Mesothelial cell of epicardium (in vitro differentiated cells): ENCODE measurements at places on chromosomes 5 and 9.

DNA sequence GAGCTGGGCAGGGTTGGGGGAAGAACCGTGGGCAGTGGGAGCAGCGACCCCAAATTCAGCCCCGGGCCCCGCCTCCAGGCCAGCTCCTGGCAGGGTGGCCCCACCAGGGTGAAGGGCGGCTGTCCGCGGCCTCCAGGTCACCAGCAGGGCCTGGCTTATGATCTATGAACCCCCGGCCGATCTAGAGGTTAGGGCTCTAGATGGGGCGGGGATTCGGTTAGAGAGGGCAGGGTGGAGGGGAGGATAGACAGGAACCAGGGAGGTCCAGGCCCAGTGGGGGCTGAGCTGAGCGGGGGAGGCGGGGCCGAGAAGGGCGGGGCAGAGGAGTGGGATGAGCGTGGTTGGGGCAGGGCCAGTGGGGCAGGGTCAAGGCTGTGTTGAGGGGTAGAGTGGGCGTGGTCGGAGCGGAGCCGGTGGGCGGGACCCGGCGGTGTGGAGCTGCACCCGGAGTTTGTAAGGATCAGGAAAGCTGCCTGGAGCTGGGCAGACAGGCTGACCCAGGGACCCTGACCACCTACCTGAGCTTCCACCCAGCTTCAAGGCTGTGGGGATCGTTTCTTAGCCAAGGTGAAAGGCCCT is 29.3 kb upstream of the OBP2B start:
- peak overlapping the region; percentile 71 for H3K4me3 ChIP-seq
- peak overlapping the region; percentile 92 for H3K27ac ChIP-seq
- DNase-seq, result peak; percentile 79
- H3K36me3 ChIP-seq, result no peaks in the 10 kb centered on the region

- DNase-seq, result no peak
- H3K27me3 ChIP-seq, result peaks cover 2% of the 10 kb centered on the region
- H3K36me3 ChIP-seq, result peaks cover 5% of the 10 kb centered on the region
- H3K4me3 ChIP-seq, result no peak overlapping the region
- H3K4me1 ChIP-seq, result no peaks in the 10 kb centered on the region
These were observed 21.7 kb upstream of the FBXW11 start for GRCh38 chr5:172028167-172028566.

DNA sequence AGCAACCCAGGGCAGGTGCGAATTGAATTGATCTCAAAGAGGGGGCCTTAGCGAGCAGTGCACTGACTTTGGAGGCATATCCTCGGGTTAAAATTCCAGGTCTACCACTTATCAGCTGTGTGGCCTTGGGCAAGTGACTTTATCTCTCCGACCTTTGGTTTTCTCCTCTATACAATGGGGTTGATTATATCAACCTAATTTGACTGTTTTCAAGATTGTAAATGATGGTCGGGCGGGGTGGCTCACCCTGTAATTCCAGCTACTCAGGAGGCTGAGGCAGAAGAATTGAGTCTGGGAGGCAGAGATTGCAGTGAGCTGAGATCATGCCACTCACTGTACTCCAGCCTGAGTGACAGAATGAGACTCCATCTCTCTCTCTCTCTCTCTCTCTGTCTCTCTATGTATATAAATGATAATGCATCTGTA is 18.7 kb downstream of the SPRY4 start:
- no peak overlapping the region for H3K4me3 ChIP-seq
- no peaks in the 10 kb centered on the region for H3K27me3 ChIP-seq
- H3K36me3 ChIP-seq, result no peaks in the 10 kb centered on the region
- peaks cover 36% of the 10 kb centered on the region for H3K4me1 ChIP-seq
- no peak overlapping the region for H3K27ac ChIP-seq

- DNase-seq, result no peak
- peaks cover 12% of the 10 kb centered on the region for H3K27me3 ChIP-seq
- no peaks in the 10 kb centered on the region for H3K36me3 ChIP-seq
- H3K27ac ChIP-seq, result no peak overlapping the region
- H3K4me3 ChIP-seq, result no peak overlapping the region
These were observed 37.4 kb upstream of the FCN1 start for GRCh38 chr9:134955156-134955555.

DNA sequence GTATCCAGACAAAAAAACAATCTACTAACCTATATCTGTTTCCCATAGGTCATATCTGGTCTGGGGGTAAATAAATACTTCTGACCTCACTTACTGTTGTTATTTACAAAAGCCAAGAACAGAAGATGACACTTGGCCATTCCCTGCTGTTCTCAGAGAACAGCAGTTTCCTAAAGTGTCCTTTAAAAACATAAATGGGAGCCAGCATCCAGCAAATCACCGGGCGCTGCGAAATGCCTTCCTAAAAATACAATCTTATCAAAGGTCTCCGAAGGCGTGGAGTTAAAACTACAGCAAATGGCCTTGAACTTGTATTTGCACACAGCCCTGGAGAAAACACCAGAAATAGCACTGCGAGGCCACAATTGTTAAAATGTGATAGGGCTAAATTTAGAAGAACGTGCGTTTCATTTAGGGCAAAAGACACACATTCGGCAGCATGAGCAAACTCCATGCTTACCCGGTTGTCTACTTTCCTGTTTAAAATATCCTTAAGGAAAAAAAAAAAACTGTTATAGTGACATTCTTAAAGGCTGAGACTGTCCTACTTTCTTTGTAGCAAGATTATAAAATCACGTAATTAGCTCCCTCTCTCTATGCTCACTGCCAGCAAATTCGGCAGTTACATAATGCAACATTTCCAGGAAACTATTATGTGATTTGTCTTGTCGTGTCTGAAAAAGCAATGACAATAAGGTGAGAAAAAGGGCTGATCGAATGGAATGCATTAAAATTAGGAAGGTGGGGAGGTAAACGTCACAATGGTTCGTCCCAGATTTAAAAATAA is 1.5 kb downstream of the NFIL3 start:
- DNase-seq, result no peak
- peak overlapping the region; percentile 99 for H3K27ac ChIP-seq
- peak overlapping the region; percentile 94 for H3K4me3 ChIP-seq
- no peaks in the 10 kb centered on the region for H3K36me3 ChIP-seq
- H3K4me1 ChIP-seq, result peaks cover 64% of the 10 kb centered on the region

GRCh38 chr5:33629999-33630398 is 189.2 kb downstream of the TARS1 start:
- DNase-seq, result no peak
- H3K27ac ChIP-seq, result no peak overlapping the region
- no peaks in the 10 kb centered on the region for H3K36me3 ChIP-seq
- H3K27me3 ChIP-seq, result no peaks in the 10 kb centered on the region
- no peak overlapping the region for H3K4me3 ChIP-seq

DNA sequence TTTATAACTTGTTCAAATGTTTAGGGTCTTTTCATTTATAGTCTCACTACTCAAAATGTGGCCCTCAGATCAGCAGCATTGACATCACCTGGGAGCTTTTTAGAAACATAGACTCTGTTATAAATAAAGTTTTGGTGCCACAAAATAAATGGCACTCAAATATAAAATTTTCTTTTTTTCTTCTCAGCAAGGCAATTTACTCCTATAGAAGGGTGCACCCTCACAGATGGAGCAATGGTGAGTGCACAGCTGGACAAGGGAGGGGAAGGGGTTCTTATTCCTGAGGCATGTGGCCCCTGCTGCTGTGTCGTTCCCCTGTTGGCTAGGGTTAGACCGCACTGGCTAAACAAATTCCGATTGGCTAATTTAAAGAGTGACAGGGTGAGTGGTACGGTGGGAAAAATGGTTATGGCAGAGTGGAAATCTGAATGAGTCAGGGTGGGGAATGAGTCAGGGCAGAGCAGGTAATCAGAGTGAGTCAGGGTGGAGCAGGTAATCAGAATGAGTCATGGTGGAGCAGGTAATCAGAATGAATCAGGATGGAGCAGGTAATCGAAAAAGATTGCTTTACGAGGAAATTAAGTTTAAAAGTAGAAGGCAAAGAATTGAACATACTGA is 31.8 kb upstream of the C7 start:
- H3K4me3 ChIP-seq, result no peak overlapping the region
- no peaks in the 10 kb centered on the region for H3K4me1 ChIP-seq
- no peak overlapping the region for H3K27ac ChIP-seq
- no peaks in the 10 kb centered on the region for H3K27me3 ChIP-seq
- no peaks in the 10 kb centered on the region for H3K36me3 ChIP-seq

- H3K36me3 ChIP-seq, result no peaks in the 10 kb centered on the region
- peaks cover 7% of the 10 kb centered on the region for H3K4me1 ChIP-seq
- DNase-seq, result no peak
These were observed 18.4 kb upstream of the CDKN2AIPNL start for GRCh38 chr5:134430001-134430569.

DNA sequence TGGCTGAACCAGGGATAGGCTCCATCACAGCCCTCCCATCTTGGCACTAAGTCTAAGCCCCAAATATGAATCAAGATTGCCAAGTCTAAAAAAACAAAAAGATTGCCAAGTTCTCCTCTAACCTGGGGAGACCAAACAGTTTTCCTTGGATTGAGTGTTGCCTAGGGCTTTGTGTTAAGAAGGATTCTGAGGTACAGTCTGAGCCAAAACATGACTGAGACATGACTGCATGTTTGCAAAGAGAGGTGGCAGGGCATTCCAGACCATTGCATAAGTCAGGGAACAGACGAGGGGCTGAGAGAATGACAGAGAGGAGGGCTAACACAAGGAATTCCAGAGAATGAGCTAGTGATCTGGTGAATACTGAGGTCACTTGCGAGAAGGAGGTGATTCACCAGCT is 11.4 kb downstream of the LAMC3 start:
- DNase-seq, result no peak
- H3K4me3 ChIP-seq, result no peak overlapping the region
- no peaks in the 10 kb centered on the region for H3K36me3 ChIP-seq
- H3K27me3 ChIP-seq, result peaks cover 47% of the 10 kb centered on the region
- H3K27ac ChIP-seq, result no peak overlapping the region
- H3K4me1 ChIP-seq, result peaks cover 4% of the 10 kb centered on the region

DNA sequence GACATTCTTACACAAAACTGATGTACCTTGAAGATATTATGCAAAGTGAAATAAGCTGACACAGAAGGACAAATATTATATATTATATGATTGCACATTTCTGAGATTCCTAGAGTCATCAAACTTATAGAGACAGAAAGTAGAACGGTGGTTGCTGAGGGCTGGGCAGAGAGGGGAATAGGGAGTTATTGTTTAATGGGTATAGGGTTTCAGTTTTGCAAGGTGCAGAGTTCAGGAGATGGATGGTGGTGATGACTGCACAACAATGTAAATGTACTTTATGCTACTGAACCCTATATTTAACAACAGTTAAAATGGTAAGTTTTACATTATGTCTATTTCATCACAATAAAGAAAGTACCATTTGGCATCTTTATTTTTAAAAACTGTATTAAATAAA is 315.8 kb upstream of the POU5F2 start:
- no peak for DNase-seq
- no peaks in the 10 kb centered on the region for H3K27me3 ChIP-seq
- peaks cover 1% of the 10 kb centered on the region for H3K4me1 ChIP-seq
- H3K4me3 ChIP-seq, result no peak overlapping the region
- no peak overlapping the region for H3K27ac ChIP-seq

GRCh38 chr5:150517272-150518152 is 9.6 kb downstream of the NDST1 start:
- peak overlapping the region; percentile 70 for H3K27ac ChIP-seq
- no peak overlapping the region for H3K4me3 ChIP-seq
- DNase-seq, result no peak
- H3K36me3 ChIP-seq, result peaks cover 4% of the 10 kb centered on the region
- no peaks in the 10 kb centered on the region for H3K27me3 ChIP-seq
- peaks cover 40% of the 10 kb centered on the region for H3K4me1 ChIP-seq

DNA sequence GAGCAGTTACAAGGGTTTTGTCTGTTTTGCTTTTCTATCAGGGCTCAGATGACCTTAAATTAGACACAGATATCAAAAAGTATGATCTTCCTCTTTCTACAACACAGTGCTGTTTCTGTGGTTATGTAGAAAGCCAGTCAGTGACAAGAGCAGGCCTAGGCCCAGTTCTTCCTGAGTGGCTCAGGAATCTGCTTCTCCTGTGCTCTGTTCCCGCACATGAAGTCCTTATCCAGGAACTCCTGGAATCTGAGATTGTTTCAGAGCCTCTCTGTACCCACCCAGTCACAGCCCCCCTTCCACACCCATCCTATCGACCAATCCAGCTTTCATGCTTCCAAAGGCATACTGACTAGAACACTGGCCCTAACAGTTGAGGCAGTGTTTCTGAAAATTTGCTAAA is 40.4 kb upstream of the SMU1 start:
- DNase-seq, result no peak
- H3K4me3 ChIP-seq, result no peak overlapping the region
- H3K27ac ChIP-seq, result peak overlapping the region; percentile 61
- no peaks in the 10 kb centered on the region for H3K27me3 ChIP-seq
- H3K36me3 ChIP-seq, result peaks cover 25% of the 10 kb centered on the region

- H3K4me3 ChIP-seq, result no peak overlapping the region
- H3K27me3 ChIP-seq, result peaks cover 8% of the 10 kb centered on the region
- no peak overlapping the region for H3K27ac ChIP-seq
- DNase-seq, result no peak
- H3K36me3 ChIP-seq, result no peaks in the 10 kb centered on the region
These were observed 251.9 kb downstream of the MAT2B start for GRCh38 chr5:163757344-163757743.

GRCh38 chr5:91875196-91875779 is 492.2 kb upstream of the ARRDC3 start:
- no peaks in the 10 kb centered on the region for H3K36me3 ChIP-seq
- H3K4me1 ChIP-seq, result no peaks in the 10 kb centered on the region
- H3K27me3 ChIP-seq, result no peaks in the 10 kb centered on the region
- DNase-seq, result no peak
- H3K27ac ChIP-seq, result no peak overlapping the region

- DNase-seq, result no peak
- H3K27ac ChIP-seq, result peak overlapping the region; percentile 3
- peaks cover 31% of the 10 kb centered on the region for H3K4me1 ChIP-seq
- H3K27me3 ChIP-seq, result no peaks in the 10 kb centered on the region
- no peak overlapping the region for H3K4me3 ChIP-seq
- peaks cover 13% of the 10 kb centered on the region for H3K36me3 ChIP-seq
These were observed 32.0 kb downstream of the MACROH2A1 start for GRCh38 chr5:135367076-135367475.

DNA sequence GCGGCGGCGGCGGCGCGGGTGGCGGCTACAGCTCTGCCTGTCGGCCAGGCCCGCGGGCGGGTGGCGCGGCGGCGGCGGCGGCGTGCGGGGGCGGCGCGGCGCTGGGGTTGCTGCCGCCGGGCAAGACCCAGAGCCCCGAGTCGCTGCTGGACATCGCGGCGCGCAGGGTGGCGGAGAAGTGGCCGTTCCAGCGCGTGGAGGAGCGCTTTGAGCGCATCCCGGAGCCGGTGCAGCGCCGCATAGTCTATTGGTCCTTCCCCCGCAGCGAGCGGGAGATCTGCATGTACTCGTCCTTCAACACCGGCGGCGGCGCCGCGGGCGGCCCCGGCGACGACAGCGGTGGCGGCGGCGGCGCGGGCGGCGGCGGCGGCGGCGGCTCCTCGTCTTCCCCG is 296 bp downstream of the ZSWIM6 start:
- no peaks in the 10 kb centered on the region for H3K27me3 ChIP-seq
- no peak for DNase-seq
- peaks cover 48% of the 10 kb centered on the region for H3K4me1 ChIP-seq
- H3K4me3 ChIP-seq, result peak overlapping the region; percentile 95
